ENCODE measurements at places on chromosomes 6 and 20.

DNA sequence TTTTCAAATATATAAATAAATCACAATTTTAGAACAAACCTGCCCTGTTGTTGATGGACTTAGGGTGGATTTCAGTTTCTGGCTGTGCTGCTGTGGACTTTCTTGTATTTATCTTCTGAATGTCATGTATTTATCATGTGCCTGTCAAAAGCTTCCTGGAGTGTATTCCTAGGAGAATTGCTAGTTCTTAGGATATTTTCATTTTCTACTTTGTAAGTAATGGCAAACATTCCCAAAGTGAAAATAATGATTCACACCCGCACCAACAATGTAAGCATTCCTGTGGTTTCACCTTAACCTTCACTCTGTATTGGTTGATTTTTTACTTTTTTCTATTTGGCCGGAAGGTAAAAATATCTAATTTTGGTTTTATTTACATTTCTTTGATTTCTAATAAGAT lies 387.8 kb downstream of the SMOC2 start:
- DNase-seq: no peak

DNA sequence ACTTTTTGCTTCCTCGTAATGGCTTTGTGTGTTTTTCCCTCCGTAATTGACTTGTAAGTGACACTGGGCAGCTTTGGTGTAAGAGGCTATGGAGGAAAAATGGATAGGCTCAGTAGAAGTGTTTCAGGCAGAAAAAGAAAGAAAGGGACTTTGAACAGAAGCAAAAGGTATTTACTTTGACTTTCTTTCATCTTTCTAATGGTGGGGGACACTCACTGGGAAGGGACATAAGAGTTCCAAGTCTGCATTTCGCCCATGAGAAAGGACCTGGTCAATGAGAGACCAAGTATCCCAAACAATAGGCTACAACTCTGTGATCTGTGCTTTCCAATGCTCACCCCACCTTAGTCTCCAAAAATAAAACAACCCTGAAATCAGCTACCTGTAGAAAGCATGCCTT lies 41.6 kb downstream of the NOX3 start:
- no peak for DNase-seq

- peak; percentile 76 for DNase-seq
These were observed 46.3 kb downstream of the GOPC start for GRCh38 chr6:117555882-117556498.

GRCh38 chr6:3797231-3798054 lies 45.9 kb upstream of the PXDC1 start:
- no peak for DNase-seq

GRCh38 chr6:112296122-112296521 lies 41.8 kb upstream of the LAMA4 start:
- DNase-seq: peak; percentile 2

- DNase-seq: no peak
These were observed 17.2 kb upstream of the CRIP3 start for GRCh38 chr6:43325876-43326275.

- DNase-seq: no peak
These were observed 53.6 kb downstream of the PYGB start for GRCh38 chr20:25301357-25301920.

DNA sequence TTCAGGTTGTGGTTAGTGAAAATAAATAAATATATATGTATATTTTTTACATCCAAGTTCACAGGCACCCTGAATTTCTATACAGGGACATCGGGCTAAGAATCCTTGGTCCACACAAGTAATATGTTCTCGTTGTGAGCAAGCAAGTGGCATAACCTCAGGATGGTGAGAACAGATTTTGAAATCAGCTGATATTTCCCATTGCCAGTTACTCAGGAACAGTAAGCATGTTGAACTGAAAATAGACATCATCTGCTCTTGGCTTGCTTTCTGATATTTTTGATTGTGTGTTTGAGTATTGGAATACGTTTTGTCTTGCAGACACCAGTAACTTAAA lies 87.7 kb downstream of the TRMT6 start:
- no peak for DNase-seq

- no peak for DNase-seq
These were observed 13.0 kb downstream of the CD83 start for GRCh38 chr6:14130435-14131075.

GRCh38 chr20:44407402-44408184 lies 52.1 kb downstream of the HNF4A start:
- no peak for DNase-seq

DNA sequence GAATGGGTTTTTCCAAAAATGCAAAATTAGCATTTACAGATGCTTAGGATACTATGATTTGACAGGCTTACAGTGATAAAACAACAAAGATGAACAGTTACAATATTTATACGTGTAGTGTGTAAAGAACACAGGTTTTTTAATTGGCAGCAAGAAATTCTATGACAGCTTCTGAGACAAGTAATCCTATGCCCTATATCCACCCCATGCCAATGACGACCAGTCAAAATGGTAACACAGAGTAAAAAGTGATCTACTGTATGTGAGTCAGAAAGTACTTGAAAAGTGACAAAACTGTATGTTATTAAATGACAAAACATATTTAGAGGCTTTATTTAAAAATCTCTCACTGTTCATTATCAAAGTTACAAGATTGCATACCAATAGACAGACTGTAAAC lies 99.5 kb downstream of the PRDM1 start:
- no peak for DNase-seq

DNA sequence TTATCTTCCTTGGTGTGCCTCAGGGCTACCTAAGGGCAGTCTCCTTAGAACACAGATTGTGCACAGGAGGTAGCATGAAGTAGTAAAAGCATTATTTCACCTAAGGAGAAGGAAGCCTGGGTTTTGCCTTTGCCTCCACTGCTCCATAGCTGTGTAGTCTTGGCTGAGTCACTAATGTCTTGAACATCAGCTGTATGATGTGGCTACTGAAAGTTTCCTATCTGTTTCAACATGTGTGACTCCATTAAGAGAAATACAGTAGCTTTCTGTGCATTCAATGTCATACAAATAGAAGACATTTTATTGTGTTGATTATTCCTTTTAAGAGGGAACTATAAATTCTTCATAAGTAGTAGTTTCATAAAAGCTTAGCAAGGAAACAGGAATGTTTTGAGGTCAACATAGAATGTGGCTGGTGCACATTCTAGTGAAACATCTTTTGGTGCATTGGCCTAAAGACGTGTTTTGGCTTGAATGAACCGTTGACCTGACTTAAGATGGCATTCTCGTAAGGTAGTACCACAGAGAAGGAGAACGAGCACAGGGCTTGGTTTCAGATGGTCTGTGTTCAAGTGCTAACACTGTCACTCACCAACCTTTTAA lies 70.6 kb downstream of the CTNNBL1 start:
- DNase-seq: no peak

DNA sequence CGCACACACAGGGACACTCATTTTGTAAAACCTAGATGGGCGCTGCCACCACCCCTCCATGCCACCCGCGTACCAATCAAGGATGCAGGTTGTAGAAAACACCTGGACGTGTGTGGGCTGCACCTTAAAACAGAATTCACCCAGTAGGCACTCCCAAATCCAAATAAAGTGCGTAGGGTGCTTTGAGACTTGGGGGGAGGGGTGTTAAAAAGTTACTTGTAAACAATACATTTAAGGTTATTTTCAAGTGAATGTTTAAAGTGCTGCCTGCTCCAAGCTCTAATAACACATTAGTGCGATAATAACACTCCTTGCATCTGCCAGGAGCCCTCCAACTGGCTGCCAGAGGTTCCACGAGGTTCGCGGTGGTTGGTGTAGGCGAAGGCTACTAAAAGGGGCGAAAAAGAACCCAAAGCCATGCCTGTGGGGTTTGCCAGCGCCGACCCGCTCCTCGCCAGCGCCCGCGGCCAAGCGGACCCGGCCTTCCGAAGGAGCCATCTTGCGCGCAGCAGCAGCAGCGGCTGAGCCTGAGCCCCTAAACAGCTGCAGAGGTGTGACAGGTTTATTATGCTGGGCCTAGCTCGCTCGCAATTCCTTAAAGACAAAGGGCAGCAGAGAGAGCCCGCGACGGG lies 11.5 kb downstream of the FOXC1 start:
- DNase-seq: no peak

- DNase-seq: peak; percentile 18
These were observed 1.6 kb downstream of the ITPR3 start for GRCh38 chr6:33622456-33623431.

Measured in stimulated activated CD4-positive, alpha-beta T cell treated with anti-CD3 and anti-CD28 coated beads, Interleukin-2, amount 100 ng/mL, for 24 hours (primary cell).